Stimulated activated CD4-positive, alpha-beta T cell treated with anti-CD3 and anti-CD28 coated beads, Interleukin-1b, Interleukin-23, amount 100 ng/mL, for 24 hours (primary cell): ENCODE measurements at places on chromosomes 4 and X.

- DNase-seq = no peak
Measured at GRCh38 chr4:761739-762138, 56.1 kb downstream of the PCGF3 start.

DNA sequence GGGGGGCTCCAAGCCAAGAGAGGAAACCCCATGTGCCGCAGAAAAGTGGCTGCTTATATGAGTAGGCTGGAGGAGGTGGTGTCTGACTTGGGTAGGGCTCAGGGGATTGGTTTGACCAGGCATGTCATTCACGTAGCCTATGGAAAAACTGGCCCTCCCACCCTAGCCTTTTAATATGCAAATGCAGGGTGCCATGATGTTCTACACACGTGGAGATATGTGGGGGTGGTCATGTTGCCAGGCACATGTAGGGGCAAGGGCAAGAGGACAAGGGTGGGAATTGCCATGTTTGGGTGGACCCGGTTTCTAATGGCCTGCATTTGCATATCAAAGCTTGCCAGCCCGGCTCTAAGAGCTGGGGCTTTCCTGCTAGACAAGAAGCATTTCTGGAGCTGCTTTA, 86.9 kb upstream of the SHISA3 start:
- DNase-seq = no peak

DNA sequence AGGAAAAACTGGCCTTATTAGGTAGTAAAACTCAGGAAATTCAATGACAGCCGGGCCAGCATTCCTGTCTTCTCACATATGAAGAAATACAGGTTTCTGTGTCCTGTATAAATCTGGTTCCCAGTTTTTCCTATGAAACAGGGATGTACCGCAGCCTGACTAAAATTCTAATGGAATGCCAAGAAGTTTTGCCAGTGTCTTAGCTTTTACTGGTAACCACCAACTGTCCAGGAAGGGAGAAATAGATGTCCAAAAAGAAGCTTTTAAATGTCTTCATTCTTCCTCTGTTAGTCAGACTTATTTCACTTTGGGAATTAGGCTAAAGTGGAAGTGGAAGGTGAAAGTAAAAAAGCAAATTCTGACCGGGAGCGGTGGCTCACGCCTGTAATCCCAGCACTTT, 108.0 kb upstream of the TBL1X start:
- no peak for DNase-seq

- DNase-seq = no peak
Measured at GRCh38 chr4:184657144-184657543, 7.6 kb downstream of the PRIMPOL start.

GRCh38 chr4:26126994-26127393, 193.8 kb upstream of the RBPJ start:
- no peak for DNase-seq

GRCh38 chr4:102400898-102401297, 55.6 kb upstream of the SLC39A8 start:
- DNase-seq = no peak

DNA sequence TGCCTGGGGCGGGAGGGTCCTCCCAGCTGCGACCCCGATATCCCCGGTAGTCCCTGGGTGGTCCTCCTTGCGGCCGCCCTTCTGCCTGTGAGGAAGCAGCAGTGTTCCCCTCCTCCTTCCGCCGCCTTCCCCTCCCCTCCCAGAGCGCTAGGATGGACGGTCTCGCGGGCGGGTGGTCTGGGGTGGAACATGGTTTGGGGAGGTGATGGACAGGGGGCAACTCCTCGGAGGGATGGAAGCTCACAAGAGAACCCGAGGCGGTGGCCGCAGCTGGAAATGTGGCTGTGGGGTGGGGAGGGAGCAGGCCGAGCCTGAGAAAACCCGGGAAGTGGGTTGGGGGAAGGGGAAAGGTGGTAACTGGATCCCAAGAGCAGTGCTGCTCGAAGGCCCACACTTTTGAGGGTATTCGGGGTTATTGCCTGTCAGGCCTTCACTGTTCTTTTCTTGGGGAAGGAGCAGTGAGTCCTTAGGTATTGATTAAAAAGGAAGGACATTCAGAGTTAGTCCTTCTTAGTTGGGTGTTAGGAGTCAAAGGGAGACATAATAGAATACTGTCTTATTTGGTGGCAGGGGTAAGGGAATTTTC, 581 bp downstream of the UBE2K start:
- peak; percentile 28 for DNase-seq

DNA sequence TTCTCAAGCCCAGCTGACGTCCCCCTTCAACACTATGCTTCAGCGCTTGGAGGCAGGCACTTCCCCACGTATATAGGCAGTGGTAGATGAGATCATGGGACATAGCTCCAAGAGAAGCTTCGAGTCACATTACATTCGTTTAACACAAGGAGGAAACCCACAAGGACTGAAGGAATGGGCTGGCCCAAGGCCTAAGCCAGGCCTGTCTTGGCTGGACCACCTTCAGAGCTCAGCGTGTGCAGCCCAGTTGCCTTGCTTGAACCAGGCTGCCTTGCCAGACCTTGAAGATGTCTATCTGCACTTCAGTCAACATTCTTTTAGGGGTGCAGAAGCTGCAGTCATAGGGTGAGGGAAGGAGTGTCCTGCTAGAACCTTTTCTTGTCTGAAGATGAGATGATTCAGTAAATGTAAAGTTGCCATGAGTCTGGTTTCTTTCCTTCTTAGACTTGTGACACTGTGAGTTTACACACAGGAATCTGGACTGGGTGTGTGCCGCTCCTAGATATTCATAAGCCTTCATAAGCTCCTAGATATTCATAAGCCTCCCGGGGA, 144.1 kb upstream of the RBPJ start:
- no peak for DNase-seq

- DNase-seq = no peak
Measured at GRCh38 chrX:45894864-45895645, 650.2 kb downstream of the ZNF674 start.

- no peak for DNase-seq
Measured at GRCh38 chr4:157664726-157665125, 444.2 kb downstream of the GRIA2 start.

DNA sequence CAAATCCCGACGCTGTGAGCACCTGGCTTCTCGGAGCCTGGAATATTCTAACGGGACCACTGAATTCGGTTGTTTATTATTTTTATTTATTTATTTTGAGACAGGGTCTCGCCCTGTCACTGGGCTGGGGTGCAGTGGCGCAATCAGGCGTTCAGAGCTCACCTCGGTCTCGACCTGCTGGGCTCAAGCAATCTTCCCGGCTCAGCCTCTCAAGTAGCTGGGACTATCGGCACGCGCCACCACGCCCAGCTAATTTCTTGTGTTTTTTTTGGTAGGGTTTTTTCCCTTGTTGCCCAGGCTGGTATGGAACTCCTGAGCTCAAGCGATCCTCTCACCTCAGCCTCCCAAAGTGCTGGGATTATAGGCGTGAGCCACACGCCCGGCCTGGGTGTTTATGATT, 21.5 kb upstream of the S100P start:
- no peak for DNase-seq

DNA sequence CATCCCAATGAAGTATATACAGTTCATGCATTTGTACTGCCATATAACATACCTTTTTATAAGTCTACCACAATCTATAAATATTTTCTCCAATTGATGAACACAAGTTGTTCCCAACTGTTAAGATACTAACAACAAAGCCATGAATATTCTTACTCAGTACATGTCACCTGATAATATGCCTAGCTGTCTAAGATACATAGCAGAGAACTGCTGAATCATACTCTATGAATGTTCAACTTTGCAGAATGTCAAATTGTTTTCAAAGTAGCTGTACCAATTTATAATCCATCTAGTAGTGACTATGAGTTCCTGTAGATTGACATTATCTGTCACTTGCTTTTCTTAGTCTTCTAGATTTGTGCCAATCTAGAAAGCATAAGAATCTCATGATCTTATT, 84.9 kb downstream of the RAB28 start:
- no peak for DNase-seq

GRCh38 chr4:122796801-122797404, 29.7 kb upstream of the FGF2 start:
- DNase-seq = no peak

GRCh38 chr4:1405636-1406393, 427 bp downstream of the NKX1-1 start:
- DNase-seq = no peak

DNA sequence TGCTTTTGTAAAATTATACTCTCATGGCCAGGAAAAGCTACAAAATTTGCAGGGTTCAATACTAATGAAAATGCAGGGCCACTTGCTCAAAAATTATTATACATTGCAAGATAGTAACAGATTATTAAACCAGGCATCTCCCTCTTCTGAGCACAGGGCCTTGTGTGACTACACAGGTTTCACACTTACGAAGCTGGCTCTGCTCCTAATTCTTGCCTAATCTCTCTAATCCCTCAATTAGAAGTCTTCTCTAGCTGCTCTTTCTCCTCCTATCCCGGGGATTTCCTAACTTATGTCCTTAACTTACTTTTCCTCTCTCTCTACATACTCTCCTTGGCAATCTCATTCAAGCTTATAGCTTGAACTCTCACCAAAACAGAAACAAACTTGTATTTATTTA, 168.3 kb downstream of the AREG start:
- no peak for DNase-seq

- DNase-seq = no peak
Measured at GRCh38 chr4:74934888-74935287, 2.0 kb downstream of the PARM1 start.

DNA sequence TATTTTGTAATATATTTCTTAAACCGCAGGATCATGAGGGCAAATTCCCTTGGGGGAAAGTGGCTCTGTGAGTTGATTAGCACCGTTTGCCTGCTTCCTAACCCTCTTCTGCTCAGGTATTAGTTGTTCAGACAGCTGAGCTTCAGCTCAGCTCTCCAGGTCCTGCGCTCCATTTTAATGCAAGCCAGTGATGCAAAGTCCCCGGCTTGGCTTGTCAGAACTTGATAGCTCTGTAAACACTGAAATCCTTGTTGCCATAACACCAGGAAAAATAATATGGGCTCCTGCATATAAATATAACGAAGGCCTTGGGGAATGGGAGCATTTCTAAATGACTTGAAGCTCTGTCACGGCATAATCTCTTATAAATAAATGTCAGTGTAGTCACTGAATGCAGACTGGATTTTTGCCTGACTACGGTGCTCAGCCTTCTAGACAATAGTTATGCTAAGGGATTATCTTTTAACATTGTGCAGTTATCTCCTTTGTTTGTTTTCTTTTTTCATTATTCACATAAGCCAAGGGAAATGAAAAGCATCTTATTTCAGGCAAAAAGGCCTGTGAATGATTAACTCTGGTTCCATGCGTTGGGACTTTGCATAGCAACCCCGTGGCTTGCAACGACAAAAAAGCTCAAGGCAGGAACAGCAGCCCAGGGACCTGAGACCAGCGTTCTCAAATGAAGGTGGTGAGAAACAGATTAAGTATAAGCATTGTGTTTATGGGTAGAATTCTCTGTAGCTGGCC, 253.2 kb downstream of the SPRY1 start:
- DNase-seq = no peak

DNA sequence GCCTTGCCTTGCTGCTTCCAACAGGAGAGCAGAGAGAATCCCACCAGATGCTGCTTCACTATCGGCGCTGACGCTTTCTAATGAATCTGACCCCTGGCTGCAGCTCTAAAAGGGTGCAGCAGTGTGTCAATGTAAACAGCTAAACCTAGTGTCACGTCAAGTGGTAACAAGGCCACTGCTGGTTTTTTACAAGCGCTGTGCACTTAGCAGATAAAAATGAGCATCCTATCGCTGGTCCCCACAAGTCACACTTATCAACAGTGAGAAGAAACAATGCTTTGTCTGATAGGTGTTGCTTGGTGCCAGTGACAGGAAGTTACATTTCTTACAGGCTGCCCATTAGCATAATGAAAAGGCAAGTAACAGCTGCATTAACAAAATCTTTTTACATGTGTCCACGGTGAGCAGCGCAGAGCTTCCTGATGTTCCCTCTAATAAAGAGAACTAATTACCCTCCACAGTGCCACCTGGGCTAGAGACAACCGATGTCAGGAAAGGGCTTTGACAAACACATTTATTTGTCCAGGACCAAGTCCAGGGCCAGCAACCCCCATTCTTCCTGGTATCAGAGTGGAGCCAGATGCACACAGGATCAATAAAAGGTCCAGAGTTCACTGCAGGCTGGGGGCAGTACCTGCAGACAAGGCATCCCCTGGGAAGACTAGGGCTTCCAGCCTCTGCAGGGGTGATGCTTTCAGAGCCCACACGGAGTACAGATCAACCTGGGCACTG, 176.0 kb downstream of the MGST2 start:
- no peak for DNase-seq
